Fibroblast of lung (primary cell): ENCODE measurements at places on chromosomes 5 and 9. TPM values are rescaled to one million over a fixed set of nuclear protein-coding genes. Genes with fewer than 3 reads are reported as not detected.

GRCh38 chr5:56633950-56634349 lies 181.4 kb upstream of the MAP3K1 start:
- no peak for DNase-seq

- DNase-seq, result no peak
Observed at GRCh38 chr5:92861531-92862285, 719.3 kb downstream of the NR2F1-AS1 start.

GRCh38 chr9:132516911-132517310 lies 65.5 kb upstream of the BARHL1 start:
- DNase-seq, result no peak

DNA sequence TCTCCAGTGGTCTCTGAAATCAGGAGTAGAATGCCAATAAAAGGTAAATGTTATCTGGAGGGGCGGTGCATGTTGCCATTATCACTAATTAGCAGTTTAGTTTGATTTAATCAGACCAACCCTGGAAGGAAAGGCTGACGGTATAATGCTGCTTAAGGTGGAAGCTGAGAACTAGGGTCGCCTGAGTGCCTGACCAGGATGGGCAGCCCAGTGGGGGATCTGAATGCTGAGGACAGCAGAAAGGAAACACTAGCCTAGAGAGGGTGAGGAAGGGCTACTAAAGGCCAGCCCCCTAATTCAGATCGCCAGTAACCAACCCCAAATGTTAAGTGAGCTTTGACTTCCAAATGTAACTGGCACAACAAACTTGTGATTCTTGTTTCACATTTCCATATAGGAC lies 172.2 kb downstream of the APBA1 start:
- no peak for DNase-seq

- DNase-seq, result no peak
Observed at GRCh38 chr5:43000914-43001313, 39.2 kb downstream of the ANXA2R start.

Gene SLCO6A1
- not detected in 2 replicates for total RNA-seq

Gene LCP2
- under 0.01 TPM in 1 of 2 replicates, not detected in the other for total RNA-seq

GRCh38 chr5:139640421-139641115 lies 7.6 kb upstream of the CXXC5 start:
- DNase-seq, result no peak

Gene ARL14EPL
- total RNA-seq, result not detected in 2 replicates
